GM13977 (cell line): ENCODE measurements at places on chromosomes 16 and 17.

DNA sequence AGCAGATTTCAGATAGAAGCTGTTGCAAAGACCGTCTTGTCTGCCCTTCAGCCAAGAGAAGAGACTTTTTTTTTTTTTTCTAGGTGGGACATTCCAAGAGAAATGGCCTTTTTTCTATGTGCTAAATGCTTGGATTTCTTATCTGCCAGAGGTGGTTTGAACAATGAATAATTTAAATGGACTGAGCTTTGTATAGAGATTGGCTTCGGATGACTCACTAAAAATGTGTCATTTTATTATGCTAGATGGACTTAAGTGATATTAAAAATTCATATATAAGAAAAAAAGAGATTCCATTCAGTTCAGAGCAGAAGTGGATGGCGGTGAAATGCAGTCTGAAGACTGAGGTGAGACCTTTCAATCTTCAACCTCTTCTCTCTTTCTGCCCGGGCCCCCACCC is 58.4 kb downstream of the MEAK7 start:
- DNase-seq = no peak

DNA sequence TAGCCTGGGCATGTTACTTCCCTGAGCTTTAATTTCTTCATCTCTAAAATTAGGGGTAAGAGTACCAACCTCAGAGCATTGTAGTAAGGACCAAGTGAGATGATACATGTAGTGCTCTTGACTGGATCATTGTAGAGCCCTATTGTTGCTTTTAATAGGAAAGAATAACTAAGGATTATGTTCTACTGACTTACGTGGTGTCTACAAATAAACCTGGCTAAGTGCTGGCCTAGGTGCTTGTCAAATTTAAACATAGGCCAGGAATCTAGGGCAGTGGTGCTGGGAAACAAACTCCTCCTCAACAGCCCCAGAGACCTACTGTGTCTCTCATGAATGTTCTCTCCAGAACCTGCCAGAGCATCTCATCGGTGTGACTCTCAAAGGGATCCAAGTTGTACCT is 69.4 kb downstream of the ABCC12 start:
- DNase-seq = no peak

GRCh38 chr16:17552351-17552750 is 81.6 kb upstream of the XYLT1 start:
- no peak for DNase-seq

DNA sequence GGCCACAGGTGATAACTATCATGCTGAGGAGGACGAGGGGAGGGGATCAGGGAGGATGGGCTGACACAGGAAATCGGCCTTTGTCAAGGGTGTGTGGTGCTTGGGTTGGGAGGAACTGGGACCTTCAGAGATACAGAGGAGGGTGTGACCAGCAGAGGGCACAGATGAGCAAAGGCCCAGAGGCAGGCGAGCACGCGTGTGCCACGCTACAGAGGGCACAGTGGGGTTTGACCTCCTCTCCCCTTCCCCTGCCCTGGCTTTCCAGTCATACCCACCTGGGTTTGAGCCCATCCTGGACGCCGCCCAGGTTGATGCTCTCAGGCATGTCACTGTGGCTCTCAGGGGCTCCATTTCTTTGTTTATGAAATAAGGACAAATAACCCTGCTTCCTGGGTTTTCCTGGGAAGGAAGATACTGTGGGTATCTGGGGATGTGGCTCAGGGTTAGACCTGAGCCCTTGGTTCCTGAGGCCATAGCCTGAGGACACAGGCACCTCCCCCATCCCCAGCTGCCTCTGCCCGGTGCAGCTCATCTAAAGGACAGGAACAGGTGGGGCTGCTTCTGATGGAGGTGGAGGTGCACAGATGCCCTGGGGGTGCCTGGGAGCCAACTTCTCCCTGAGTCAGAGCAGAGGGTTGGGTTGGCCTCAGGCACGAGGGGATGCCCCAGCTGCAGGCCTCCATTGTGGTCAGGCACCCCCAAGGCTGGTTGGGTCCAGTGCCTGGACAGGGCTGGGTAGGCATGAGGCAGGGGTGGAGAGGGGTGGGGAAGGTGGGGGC is 51.8 kb downstream of the BEAN1 start:
- peak; percentile 86 for DNase-seq

- no peak for DNase-seq
Measured at GRCh38 chr17:55290492-55291113, 25.8 kb downstream of the HLF start.

GRCh38 chr17:9383826-9384225 is 191.8 kb downstream of the STX8 start:
- no peak for DNase-seq

GRCh38 chr16:2529961-2530628 is 1.1 kb downstream of the CEMP1 start:
- no peak for DNase-seq

GRCh38 chr16:58365623-58366022 is 26.6 kb upstream of the GINS3 start:
- no peak for DNase-seq

DNA sequence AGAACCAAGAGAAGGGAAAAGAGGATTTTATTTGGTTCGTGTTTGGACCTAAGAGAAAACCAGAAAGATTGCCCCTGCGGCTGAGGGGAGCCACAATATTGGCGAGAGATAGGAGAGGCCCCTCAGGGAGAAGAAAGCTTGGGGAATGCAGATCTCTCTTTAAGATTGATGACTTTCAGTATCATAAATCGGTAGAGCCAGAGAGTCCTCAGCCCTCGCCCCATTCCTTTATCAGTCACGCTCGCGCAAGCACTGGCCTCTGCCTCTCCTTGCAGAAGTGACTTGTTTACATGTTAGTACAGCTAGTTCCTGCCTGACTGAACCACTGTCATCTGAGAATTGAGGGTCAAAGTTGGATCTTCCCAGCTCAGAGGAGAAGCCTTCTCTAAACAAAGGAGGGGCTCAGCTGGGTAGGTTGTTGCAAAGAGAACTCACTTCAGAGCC is 21.5 kb upstream of the KRT19 start:
- DNase-seq = no peak

GRCh38 chr17:79001190-79002020 is 8.2 kb downstream of the CANT1 start:
- peak; percentile 13 for DNase-seq

GRCh38 chr17:47622180-47622549 is 27.6 kb upstream of the KPNB1 start:
- no peak for DNase-seq

DNA sequence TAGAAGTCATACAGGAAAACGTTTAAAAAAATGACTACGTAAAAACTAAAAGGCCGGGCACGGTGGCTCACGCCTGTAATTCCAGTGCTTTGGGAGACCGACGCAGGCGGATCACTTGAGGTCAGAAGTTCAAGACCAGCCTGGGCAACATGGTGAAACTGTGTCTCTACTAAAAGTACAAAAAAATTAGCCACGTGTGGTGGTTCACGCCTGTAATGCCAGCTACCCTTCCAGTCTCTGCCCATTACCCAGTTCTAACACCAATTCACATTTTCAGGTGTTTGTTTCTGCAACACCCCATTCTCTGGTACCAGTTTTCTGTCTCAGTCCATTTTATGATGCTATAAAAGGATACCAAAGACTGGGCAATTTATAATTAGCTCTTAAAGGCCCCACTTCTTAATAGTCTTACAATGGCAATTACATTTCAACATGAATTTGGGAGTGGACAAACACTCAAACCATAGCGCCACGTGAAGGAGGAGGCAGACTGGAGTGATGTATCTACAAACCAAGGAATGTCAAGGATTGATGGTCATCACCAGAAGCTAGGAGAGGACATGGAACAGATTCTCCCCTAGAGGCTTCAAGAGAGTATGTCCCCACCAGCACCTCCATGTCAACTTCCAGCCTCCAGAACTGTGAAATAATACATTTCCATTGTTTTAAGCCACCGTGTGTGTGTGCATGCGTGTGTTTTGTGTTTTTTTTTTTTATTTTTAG is 791 bp upstream of the C17orf75 start:
- DNase-seq = no peak

GRCh38 chr16:68481636-68482035 is 33.3 kb upstream of the SMPD3 start:
- no peak for DNase-seq

- DNase-seq = peak; percentile 63
Measured at GRCh38 chr16:71421911-71422310, 19.9 kb downstream of the TLE7 start.

DNA sequence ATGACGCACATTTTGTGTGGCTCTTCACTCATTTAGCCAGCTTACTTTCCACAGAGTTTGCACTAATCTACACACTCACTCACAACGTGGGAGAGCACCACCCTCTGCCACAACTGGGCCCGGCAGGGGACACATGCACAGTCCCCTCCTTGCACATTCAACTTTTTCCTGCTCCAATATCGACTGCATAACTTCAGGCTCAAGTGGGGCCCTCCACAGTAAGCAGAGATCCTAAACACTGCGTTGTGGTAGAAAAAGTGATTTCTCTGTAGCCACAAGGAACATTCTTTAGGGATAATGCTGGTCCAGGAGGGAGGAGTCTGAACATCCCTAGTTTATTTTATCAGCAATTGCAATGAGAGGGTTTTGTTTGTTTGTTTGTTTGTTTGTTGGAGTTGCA is 40.0 kb downstream of the MRPS23 start:
- DNase-seq = no peak

GRCh38 chr16:52770828-52771227 is 223.9 kb upstream of the TOX3 start:
- DNase-seq = no peak

DNA sequence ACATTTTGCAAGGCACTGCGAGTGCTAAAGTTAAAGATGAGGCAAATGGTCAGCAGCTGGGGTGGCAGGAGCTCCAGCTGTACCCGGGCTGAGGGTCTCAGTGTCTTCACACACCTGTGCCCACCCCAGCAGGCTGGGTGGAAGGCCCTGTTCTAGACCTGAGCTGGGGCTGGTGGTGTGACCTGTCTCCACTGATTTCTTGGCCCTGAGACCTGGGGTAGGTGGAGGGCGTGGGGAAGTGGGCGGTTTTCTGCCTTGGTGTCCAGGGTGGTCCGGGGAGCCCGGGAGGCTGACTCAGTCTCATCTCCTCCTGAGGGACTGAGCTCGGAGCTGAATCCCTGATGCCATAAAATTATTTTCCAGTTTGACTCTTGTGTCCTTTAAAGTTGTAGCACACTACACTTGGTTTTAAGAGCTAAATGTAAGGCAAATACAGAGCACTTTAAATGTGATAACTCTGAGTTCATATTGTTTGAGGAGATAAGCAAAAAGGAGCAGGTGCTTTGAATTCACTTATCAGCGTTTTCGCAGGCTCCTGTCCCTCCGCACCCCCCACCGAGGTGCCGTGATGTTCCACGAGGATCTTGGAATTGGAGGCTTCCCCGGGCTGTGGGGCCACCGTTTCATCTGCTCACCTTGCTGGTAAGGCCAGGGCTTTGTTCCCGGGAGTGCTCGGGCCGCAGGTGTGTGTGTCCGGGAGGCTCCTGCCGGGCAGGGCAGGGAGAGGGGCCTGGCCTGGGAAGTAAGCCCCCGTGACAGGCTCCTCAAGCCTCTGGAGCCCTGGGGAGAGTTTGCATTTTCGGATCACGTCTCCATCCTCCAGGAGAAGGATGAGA is 117.0 kb downstream of the AATF start:
- no peak for DNase-seq

GRCh38 chr17:7437950-7438614 is 1.2 kb upstream of the FGF11 start:
- DNase-seq = no peak

DNA sequence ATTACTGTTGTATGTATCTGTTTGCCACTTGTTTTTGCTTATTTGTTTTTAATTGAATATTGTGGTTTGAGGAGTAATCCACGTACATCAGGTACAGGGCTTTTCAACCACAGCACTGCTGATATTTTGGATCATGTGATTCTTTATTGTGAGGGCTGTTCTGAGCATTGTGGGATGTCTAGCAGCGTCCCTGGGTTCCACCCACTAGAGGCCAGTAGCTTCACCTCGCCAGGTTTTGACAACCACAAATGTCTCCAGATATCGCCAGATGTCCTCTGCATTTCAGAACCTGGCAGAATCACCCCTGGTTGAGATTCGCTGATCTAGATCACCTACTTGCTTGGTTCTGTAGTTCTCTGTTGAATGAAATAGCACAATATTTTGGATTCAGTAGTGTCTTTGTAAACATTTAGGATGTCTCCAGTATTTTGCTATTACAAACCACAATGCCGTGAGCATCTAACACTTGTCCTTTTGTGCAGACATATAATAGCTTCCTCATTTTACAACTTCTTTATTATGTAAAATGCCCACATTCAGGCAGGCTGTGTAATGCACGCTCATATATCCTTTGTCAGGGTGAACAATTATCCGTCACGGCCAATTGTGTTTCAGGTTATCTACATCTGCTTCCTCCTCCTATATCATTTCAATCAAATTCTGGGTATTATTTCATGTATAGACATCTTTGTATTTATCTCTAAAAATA is 380.3 kb downstream of the SNX29 start:
- no peak for DNase-seq

DNA sequence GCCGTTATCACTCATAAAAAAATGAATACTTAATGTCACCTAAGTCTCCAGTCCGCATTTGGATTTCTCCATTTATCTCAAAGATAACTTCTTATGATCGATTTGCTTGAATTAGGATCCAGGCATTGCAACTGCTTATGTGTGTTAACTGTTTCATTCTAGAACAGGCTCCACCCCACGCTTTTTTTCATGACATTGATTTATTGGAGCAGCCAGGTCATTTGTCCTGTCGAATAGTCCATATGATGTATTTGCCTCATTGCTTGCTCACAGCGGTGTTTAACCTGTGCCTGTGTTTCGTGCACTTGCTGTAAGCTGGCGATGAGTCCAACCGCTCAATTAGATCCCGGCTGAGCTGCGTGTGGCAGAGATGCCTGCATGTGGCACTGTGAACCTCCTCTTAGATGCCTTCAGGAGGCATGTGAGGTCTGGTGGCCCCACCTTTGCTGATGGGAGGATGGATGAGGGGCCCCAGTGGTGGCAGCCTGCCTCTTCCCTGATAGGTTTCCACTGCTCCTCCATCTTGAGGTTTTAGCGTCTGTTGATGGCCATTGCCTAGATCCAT is 16.4 kb downstream of the DHX38 start:
- DNase-seq = no peak

- no peak for DNase-seq
Measured at GRCh38 chr16:20846551-20846950, 40.2 kb downstream of the REXO5 start.

- DNase-seq = no peak
Measured at GRCh38 chr16:17365591-17366298, 105.0 kb downstream of the XYLT1 start.

DNA sequence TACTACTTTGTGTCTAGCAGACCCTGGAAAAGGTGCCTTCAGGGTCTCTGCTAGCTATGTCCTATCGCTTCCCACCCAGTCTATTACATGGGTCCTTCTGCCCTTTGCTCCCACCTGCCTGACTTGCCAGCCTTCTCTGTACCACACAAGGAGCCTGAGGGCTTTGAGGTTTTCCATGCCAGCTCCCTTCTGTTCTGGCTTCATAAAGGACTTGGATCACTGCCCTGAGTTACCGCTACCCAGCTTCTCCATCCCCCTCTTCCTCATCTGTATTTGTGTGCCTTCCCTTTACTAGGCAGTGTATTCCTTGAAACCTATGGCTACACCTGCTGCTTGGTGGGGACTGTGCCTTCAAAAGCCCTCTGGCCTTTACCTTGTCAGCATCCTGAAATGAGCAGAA is 19.6 kb upstream of the LLGL1 start:
- no peak for DNase-seq

GRCh38 chr16:16917191-16917785 is 538.3 kb downstream of the NPIPA7 start:
- DNase-seq = no peak

- DNase-seq = no peak
Measured at GRCh38 chr16:83328936-83329335, 478.8 kb upstream of the HSBP1 start.
